ENCODE measurements at places on chromosomes 12 and 14.

DNA sequence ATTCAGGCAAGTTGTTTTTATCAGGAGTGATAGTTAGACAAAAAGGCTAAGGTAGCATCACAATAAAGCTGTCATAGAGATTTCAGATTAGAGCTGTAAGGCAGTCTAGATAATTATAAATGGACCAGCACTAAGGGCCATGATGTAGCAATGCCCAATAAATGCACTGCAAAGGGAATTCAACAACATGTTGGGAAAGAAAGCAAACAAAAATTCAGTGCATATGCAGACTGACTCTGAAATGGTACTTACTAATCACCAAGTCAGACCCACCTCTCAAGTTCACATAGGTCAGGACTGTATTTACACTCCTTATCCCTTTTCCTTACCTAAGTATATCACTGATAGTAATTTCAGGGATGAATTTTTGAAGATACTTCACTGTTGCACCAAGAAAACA, 33.7 kb upstream of the SOS2 start:
- no peak for DNase-seq

- no peak for DNase-seq
These were observed 348.3 kb downstream of the KCNH5 start for GRCh38 chr14:62696929-62697328.

DNA sequence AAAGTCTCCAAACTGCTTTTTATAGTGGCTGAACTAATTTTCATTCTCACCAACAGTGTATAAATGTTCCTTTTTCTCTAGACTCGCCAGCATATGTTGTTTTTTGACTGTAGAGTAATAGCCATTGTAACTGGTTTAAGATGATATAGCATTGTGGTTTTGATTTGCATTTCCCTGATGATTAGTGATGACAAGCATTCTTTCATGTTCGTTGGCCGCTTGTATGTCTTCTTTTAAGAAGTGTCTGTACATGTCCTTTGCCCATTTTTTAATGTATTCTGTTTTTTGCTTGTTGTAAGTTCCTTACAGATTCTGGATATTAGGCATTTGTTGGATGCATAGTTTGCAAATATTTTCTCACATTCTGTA, 404.9 kb downstream of the FLRT2 start:
- DNase-seq, result peak; percentile 50

- DNase-seq, result peak; percentile 71
These were observed 87.5 kb downstream of the EPS8 start for GRCh38 chr12:15701631-15702156.

- DNase-seq, result no peak
These were observed 16.5 kb downstream of the TPCN1 start for GRCh38 chr12:113237748-113238147.

GRCh38 chr14:85573406-85573805, 43.5 kb downstream of the FLRT2 start:
- DNase-seq, result no peak

GRCh38 chr14:90966493-90966892, 93.9 kb downstream of the RPS6KA5 start:
- DNase-seq, result no peak

DNA sequence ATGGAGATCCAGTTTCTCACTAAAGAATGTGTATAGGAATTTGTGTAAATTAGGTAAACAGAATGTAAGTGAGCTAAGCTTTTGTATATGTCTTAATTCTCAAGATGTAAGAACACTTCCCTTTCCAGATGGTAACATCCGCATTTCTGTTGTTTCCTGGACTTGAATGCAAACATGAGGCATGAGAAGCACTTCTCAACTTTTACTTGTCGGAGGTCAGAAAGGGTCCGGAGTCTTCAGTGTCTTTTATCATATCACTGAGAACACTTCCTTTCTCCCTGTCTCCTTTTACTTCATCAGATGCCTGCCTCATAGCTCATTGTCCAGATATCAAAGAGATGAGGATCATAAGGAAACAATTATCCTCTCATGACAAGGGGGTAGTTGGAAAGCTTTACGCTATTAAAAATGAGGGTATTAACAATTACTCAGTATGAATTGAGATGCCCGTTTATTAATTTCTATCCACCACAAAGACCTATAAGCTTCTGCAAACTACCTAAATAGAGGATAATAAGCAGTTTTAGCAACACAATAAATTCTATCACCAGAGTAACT, 214.1 kb upstream of the FLRT2 start:
- DNase-seq, result peak; percentile 23

DNA sequence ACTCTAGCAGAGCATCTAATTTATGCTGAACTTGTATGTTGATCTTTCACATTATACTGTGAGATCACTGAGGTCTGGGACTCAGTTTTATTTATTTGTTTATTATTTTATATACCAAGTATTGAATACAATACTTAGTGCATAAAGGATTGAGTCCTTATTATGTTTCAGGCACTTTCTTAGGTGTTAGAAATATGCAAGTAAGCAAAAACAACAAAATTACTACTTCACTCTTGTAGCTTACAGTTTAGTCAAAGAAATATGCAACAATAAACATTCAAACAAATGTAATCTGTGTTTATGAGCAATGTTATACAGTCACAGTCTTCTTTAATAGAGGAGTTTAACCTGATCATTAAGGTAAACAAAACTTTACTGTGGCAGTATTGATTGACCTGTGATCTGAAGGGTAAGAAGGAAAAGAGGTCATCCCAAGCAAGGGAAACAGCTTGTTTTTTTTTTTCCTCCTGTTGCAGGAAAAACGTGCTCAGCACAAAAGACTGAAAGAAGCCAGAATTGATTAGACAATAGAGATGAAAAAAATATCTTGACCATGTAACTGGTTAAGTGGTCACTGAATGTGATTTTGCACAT, 990.7 kb downstream of the TRHDE start:
- no peak for DNase-seq

- DNase-seq, result no peak
These were observed 66.4 kb upstream of the SRSF5 start for GRCh38 chr14:69700575-69700974.

GRCh38 chr14:77478029-77478428, 20.1 kb downstream of the AHSA1 start:
- DNase-seq, result no peak

- no peak for DNase-seq
These were observed 5.7 kb upstream of the SLC41A2 start for GRCh38 chr12:104963757-104964156.

- DNase-seq, result no peak
These were observed 189.1 kb downstream of the PIWIL1 start for GRCh38 chr12:130526813-130527212.

DNA sequence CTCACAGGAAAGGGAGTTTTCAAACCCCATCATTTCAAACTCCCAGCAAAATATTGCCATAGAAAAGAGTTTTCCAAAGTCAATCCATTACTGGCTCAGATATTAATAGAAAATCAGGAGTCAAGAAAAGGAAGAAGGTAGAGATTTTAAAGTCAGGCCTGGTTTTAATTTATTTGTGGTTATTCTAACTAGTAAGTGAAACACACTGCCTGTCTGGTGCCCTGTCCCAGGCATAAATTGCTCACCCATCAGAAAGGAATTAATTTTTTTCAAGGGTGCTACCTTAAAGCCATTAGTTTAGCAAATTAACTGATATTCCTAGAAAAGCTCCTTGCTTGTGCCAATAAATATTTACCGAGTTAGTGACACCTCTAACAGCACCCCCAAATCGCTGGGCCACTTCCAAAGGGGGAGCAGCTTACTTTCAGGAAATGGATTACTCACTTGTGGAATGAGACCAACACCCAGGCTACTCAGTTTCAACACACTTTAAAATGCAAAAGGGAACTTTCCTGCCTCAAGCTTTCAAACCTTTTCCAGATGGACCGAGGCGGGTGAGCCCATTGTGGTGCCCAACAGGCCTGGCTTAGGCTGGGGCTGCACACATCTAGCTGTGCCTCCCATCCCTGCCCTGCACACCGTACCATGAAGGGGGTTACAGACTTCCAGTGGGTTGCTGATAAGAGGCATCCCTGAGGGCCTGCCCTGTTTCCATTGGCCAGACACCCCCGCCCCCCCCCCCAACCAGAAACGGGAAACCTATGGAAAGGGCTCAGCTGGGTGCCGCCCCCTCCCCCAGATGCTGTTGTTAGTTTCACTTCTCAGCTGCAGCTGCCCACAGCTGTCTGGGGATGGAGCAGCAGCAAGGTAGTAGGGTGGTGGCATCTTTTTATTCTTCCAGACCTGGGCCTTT, 117.2 kb downstream of the SAMD4A start:
- DNase-seq, result peak; percentile 88

DNA sequence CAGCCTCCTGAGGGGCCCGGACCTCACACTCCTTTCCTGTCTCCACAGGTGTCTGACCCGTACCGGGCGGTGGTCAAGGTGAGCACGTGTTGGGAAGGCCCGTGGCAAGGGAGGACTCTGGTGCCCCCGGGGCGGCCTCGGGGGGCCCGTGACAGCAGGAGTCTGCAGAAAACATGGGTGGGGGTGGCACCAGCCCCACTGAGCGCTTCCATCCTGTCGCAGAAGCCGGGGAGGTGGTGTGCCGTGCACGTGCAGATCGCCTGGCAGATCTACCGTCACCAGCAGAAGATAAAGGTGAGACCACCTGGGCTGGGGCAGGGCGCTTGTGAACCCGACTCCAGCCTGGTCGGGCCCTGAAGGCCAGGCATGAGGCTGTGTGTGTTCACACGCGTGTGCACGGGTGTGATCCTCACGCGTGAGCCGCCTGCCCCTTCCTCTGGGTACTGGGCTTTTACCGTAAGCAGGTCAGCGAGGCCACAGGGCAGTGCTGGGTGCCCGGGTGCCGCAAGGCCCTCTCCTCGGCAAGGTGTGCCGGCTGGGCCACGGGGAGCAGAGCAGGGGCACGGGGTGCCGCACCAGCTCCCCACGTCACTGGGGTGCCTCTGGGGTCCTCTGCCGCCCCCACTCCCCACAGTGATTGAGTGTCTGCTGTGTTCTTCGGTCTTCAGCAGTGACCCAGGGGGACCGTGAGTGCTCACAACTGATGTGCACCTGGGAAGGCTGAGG, 35.9 kb downstream of the LRCOL1 start:
- DNase-seq, result no peak

GRCh38 chr12:76586764-76587395, 27.3 kb upstream of the OSBPL8 start:
- peak; percentile 59 for DNase-seq

- DNase-seq, result peak; percentile 51
These were observed 424 bp downstream of the TEDC1 start for GRCh38 chr14:105491366-105491973.

- DNase-seq, result no peak
These were observed 933.8 kb downstream of the TMEM121 start for GRCh38 chr14:106459971-106460730.

GRCh38 chr12:90519285-90519684, 435.7 kb downstream of the CCER1 start:
- DNase-seq, result no peak

All from fibroblast of skin of scalp (primary cell).